ENCODE measurements at places on chromosomes 12 and 14.

DNA sequence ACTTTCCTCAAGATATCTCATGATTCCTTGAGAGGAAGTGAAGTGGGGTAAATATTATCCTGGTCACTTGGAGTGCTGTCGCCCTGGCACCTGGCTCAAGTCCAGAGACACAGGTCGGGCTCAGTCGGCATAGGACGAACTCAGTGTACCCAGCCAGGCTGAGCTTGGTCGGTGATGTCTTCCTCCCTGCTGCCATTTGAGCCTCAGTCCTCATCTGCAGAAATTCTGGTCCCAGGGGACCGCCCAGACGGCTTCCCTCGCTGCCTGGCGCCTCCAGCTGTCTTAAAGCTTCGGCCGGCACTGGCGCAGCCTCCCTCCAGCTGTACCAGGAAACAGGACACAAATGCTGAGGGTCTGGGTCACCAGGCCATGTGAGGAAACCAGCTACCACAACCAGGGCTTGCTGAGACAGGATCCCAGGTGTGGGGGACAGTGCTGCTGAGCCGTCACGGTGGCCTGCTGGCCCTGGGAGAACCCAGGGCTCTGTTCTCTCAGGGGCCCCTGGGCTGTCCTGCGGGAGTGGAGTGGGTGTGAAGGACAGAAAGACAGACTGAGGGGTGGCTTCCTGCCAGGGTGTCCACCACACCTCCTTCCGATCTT is 5.0 kb upstream of the KLC1 start:
- DNase-seq, result no peak

- no peak for DNase-seq
These were observed 119.4 kb downstream of the CAND1 start for GRCh38 chr12:67388331-67389138.

DNA sequence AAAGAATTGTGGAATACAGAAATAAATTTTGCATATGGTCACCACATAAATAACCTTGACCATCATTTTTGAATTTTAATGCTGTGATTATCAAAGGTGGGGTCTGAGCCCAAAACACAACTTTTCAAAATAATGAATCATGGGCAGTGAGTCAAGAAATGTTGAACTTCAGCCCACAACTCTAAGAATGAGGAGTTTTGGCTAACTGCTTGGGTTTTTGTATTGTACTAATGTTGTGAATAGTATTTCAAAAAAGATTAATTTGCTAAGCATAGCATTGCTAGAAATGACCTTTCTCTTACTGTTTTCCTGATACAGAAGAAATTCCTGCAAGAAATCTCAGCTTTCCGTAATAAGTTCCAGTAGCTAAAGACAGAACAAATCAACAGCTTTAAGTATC is 24.4 kb upstream of the YARS2 start:
- no peak for DNase-seq

- DNase-seq, result no peak
These were observed 31.8 kb downstream of the CCDC198 start for GRCh38 chr14:57461777-57462320.

GRCh38 chr14:92564344-92565039 is 50.9 kb downstream of the RIN3 start:
- DNase-seq, result no peak

GRCh38 chr14:91872011-91872501 is 4.7 kb upstream of the TC2N start:
- DNase-seq, result peak; percentile 60

DNA sequence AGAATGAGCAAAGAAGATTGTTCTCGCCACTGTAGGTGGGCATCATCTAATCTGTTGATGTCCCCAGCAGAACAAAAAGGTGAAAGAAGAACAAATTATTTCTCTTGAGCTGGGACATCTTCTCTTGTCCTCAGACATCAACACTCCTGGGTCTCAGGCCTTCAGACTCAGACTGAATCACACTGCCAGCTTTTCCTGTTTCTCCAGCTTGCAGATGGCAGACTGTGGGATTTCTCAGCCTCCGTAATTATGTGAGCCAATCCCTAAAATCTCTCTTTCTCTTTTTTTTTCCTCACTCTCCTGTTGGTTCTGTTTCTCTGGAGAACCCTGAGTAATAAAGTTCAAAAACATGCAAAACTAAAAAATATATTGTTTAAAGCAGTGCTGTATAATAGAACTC is 3.7 kb upstream of the TMPRSS12 start:
- DNase-seq, result no peak

- no peak for DNase-seq
These were observed 65.5 kb downstream of the RASSF3 start for GRCh38 chr12:64675795-64676194.

DNA sequence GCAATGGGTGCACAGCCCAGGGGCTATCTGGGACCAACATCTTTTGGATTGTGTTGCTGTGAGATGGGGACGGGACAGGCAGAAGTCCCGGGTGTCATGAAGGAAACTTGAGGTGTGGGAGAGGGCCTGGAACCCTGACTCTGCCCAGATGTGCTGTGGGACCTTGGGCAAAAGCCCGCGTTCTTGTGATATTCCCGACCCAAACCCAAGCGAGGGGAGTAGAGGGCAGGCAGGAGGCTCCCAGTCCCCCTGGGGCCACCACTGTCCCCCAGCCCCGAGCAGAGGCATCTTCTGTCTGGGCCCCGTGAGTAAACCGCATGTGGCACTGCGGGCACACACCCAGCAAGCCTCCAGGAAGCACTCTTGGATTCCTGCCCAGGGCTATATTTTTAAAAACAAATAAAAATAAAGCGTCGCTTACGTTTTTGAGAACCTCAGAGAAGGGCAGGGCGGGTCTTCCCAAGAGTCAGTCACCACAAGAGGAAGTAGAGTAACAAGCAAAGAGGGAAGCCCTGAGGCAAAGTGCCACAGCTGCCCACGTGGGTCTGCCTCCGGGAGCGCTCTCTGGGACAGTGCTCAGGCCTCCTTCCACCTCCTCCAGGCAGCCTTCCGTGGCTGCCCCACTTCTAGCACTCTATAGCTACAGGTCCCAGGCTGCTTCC is 39.5 kb downstream of the BEGAIN start:
- no peak for DNase-seq

- peak; percentile 21 for DNase-seq
These were observed 6.0 kb downstream of the TEDC1 start for GRCh38 chr14:105496831-105497591.

DNA sequence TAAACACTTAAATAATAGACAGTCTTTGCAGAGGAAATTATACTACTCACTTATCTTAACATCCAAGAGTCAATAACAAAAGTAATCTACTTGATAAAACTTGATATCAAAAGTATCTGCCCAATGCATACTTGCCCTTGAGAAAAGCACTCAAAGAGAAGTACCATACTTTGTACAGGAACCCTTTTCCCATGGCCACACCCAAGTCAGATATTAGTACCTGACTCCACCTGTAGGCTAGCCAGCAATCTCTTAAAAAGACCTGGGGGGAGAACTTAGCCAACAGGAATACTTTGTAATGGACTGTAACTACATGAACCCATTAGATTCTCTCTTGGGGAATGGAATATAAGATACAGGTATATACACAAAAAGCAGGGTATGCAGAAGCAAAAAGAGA is 99.6 kb upstream of the HECTD1 start:
- no peak for DNase-seq

DNA sequence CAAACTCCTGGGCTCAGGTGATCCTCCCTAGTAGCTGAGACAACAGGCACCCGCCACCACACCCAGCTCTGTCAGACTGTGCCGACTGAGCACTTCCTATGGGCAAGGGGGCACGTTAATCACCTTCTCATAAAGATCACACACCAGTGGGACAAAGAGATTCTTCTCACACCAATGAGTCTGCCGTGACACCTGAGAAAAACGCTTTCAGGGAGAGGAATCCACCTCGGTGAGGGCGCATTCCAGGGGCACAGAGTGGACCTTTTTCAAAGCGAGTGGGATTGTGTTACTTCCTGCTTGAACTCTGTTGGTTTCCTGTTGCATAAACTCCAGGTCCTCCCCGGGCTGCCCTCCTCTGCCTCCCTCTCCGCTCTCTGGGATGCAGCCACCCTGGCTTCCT is 17.5 kb upstream of the SCARB1 start:
- DNase-seq, result no peak

DNA sequence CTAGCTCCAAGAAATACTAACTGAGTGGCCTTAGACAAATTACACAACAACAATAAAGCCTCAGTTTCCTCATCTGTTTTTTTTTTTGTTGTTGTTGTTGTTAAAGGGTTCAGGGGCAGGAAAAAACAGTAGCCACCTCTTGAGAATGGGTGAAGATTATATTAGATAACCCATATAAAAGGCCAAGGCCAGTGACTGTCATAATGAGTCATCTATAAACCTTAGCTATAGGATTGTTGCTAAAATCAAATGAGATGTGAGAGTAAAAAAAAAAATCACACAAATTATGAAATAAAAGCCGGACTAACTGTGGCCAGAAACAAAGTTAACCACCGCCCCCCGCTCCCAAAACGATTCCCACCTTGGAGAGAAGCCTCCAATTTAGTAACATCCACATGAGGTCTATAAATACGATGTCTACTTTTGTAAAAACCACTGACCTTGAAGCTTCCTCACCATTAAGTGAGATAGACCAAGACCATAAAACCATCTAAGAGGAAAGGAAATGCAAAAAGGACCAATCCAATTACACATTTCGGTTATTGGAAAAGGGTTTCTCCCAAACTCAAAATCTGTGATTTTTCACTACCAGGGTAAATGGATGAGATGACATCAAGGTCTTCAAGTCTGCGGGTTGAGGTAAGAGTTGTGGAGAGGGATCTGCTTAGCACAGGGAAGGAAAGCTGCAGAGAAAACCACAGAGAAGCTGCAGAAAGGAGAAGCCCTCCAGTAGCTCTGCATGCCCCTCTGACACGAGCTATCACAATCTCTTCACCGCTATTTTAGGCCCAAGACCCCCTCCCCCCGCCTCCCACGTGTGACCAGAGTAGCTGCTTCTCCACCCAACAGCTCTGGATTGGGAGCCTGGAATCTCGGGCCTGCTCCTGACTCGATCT is 1.0 kb downstream of the NAA25 start:
- DNase-seq, result no peak

DNA sequence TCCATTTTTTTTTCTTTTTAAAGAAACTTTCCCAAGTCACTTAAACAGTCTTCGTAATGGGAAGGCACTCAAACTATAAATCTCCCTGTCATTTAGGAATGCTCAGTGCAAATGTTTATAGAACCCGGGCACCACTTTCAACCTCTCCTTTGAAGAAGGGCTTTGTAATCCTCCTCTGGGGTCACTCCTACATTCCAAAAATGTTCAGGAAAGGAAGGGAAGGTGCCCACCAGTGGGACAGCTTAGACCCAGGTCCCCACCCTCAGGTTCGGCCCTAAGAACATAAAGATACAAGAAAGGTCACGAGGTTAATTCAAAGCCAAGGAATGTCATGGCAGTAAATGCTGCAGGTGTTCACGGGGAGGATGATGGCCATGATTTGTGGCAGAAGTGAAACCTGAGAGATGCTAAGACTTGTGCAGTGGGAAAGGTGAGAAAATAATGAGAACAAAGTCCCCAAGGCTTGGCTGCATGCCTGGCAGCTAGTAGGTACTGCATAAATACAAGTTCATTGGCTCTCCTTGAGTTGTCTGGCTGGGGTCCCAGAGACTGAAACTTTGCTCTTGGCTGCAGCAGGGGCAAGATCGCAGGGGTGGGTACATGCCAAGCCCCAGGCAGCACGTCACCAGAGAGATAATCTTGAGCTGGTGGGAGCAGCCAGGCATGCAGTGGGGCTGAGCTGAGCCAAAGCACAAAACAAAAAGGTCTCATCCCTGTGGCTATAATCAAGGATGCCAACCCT is 21.1 kb downstream of the KRT18 start:
- DNase-seq, result no peak

DNA sequence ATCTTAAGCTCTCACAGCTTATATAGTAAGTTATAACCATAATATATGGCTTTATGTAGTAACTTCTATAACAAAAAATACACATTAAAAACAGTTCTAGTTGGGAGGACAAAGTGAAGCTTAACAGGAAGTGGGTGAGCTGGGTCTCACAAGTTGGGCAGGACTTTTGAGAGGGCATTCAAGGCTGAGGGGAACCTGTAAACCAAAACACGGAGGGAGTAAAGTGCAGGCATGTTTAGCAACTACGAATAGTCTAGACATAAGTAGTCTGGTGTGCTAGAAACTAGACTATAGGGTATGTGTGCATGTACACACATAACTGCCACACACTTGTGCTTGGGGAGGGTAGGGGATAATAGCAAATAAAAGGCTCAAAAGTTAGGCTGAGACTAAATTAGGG is 14.2 kb upstream of the NEK9 start:
- no peak for DNase-seq

- DNase-seq, result peak; percentile 98
These were observed 18.6 kb downstream of the CHD8 start for GRCh38 chr14:21437063-21437901.

DNA sequence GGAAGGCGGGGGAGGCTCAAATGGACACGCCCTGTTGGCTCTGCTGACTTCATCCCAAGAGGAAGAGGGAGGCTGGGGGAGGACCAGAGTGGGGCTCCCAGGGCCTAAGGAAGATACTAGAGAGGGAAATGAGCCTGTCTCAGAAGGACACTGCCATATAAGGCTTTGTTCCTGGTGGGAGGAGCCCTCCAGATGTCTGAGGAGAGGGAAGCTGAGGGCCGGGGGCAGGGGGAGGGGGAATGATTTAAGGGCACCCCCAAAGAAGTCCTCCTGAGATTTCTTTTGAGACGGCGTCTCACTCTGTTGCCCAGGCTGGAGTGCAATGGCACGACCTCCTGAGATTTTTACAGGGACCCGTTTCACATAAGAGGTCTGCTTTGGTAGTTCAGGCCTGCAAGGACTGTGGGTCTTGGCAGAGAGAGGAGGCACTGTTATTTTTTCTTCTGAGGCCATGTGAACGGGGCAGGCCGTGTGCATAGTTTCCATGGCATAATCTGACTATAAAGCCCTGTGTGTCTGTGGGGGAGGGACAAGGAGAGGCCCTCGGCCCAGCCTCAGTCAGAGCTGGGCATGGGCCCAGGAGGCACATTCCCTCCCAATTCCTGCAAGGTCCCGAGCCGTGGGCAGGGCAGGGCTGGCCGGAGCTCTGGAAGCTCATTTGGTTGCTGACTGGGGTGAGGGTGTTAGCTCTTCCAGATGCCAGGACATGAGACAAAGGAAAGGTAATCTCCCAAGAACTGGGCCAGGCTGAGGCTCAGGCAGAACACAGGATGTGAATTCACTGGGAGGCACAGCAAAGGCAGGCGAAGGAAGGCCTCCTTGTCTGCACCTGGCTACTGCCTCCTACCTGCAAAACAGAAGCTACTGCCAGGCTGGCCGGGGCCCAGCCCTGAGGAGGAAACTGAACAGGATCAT is 22.2 kb upstream of the PLEKHG3 start:
- DNase-seq, result no peak

- DNase-seq, result no peak
These were observed 11.0 kb upstream of the JPH4 start for GRCh38 chr14:23589606-23590005.

DNA sequence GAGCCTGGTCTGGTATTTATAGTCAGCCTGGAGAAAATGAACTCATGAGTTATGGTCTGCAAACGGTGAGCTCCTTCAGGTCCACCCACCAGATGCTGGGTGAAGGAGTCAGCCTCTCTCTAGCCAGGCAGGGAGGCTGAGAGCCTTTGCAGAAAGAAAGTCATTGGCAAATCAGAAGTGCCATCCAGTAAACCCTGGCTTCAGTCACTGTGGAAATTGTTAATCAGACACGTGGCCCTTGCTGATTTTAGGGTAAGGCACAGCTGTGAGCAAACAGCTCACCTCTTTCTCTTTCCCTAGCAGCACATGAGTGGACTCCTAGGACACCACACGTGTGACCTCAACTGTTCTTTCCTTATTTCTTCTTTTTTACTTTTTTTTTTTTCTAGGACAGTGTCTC is 44.9 kb downstream of the CHST11 start:
- DNase-seq, result no peak
